Hematopoietic multipotent progenitor cell treated with erythropoietin and hydrocortisone succinate and interleukin-3 and kit ligand, for 8 days (in vitro differentiated cells): ENCODE measurements at places on chromosomes 7 and 10.

- DNase-seq, result no peak
Observed at GRCh38 chr7:134293002-134293740, 23.6 kb downstream of the SLC35B4 start.

- DNase-seq, result no peak
Observed at GRCh38 chr10:130751106-130751840, 560.2 kb downstream of the TCERG1L start.

DNA sequence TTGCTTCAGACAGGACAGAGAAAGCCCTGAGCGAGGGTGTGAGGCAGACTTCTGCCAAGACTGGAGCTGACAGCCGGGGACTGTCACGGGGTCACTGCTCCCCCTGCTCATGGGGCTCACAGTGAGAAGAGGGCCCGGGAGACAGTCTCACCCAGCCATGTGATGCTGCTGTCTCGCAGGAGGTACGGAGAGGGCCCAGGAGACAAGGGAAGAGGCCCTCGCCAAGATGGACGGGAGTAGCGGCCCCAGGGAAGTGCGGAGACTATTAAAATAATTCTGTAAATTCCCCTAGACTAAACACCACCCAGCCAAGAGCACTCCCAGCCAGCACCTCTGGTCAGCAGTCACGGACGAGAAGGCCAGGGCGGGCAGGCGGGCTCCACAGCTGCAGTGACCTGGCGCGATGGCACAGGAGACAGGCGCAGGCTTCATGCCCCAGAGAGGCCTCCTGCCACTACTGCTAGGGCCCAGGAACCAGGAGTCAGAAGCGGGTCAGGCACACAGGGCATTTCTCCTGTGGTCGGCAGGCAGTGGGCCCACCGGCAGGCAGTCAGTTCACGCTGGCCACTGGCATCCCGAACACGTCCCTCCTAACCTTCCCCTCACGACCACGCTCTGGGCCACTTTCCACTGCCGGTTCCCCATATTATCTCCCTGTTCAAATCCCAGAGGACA lies 24.1 kb downstream of the WDR86 start:
- no peak for DNase-seq

GRCh38 chr10:125637496-125637895 lies 45.5 kb downstream of the TEX36 start:
- no peak for DNase-seq

DNA sequence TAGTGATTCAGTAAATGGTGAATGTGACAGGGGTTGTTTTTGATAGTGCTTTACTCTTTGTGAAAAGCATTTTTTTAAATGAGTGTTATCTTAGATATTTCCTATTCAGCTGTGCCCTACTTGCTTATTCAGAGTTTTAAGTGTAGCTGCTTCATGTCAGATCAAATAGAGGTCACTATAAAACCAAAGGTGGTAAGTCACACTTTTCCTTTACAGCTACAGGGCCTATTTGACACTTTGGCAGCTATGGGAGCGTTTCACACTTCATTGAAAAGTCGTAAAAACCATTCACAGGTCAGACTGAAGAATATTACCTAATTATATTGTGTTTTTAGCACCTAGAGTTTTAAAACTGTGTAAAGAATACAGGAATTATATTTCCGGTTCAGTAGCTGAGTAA lies 67.3 kb downstream of the ANKIB1 start:
- DNase-seq, result no peak

- no peak for DNase-seq
Observed at GRCh38 chr10:27611236-27611635, 107.1 kb downstream of the RAB18 start.

GRCh38 chr7:45617166-45617565 lies 43.0 kb downstream of the ADCY1 start:
- no peak for DNase-seq

DNA sequence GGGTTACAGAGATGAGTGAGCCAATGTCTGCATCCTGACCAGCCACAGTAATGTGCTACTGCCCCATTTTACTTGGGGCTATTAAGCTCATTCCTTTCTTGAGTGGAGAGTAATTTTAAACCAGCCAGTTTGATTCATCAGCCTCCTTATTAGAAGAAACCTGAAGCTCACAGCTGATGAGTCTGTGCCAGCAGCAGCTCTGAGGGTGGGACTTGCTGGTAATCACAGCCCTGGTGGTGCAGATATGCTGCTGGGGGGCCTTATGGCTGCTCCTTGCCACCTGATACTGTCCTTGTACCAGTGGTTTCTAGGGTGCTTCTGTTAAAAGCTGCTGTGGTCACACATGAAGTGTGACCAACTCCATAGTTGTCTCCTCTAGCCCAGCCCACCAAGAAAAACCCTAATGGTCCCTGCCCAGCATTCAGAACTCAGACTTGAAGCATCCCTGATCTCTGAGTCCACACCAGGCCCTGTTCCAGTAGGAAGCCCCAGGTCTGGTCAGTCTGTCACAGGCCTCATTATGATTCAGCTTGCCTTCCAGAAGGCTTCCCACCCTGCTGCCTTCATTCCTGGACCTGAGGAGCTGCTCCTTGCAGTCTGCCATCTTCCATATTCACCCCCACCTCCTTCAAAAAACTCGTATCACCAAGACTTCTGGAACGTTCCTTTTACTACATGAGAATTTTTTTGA lies 28.9 kb upstream of the RBM20 start:
- no peak for DNase-seq

DNA sequence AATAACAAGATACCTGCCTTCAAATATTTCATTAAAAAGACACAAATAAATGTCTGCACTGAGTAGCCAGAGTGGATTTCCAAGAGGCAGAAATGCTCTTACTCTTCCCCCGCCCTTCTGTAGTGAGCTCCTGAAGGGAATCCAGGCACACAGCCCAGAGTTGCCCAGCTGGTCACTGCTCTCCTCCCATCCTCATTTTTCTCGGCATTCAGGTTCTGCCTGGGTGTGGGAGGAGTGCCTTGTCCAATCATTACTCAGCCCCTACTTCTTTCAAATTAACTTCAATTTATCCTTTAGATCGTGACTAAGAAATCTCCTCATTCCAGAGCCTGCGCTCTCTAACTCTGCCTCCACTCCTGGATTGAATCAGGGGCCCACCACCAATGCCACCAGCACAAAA lies 12.2 kb downstream of the CCDC6 start:
- no peak for DNase-seq

DNA sequence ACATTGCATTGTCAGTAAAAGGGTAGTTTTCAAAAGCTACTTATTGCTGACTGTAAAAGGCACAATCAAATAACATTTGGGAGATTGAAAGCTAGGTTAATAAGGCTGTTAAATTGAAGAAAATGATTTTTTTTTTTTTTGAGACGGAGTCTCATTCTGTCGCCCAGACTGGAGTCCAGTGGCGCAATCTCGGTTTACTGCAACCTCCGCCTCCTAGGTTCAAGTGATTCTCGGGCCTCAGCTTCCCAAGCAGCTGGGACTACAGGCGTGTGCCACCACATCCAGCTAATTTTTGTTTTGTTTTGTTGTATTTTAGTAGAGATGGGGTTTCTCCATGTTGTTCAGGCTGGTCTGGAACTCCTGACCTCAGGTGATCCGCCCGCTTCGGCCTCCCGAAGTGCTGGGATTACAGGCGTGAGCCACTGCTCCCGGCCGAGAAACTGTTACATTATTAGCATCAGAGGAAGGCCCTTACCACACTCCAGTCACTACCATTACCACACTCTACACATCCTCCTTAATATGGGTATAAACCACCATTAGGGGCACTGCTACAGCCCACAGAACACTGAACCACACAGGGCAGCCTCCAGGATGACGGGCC lies 1.0 kb downstream of the CYP51A1 start:
- no peak for DNase-seq

GRCh38 chr7:25886387-25887240 lies 265.4 kb upstream of the NFE2L3 start:
- DNase-seq, result no peak

- DNase-seq, result no peak
Observed at GRCh38 chr7:92767437-92767836, 68.9 kb downstream of the CDK6 start.

DNA sequence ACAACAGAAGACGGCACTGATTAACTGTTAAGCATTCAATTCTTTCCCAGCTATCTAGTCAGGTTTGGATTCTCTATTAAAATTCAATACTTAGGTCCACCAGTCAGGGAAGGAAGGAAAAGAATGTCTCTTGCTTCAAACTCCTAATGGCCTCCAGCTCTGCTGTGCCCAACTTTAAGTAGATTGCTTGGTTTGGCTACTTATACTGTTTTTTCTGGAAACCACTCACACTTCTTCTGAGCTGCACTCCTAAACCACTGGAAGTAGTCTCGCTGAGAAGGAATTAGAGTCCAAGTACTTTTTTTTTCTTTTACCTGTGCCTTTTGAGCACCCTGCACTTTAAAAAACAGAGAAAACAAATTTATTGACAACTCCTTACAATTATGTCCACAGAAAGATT lies 26.7 kb upstream of the COL1A2 start:
- DNase-seq, result no peak

DNA sequence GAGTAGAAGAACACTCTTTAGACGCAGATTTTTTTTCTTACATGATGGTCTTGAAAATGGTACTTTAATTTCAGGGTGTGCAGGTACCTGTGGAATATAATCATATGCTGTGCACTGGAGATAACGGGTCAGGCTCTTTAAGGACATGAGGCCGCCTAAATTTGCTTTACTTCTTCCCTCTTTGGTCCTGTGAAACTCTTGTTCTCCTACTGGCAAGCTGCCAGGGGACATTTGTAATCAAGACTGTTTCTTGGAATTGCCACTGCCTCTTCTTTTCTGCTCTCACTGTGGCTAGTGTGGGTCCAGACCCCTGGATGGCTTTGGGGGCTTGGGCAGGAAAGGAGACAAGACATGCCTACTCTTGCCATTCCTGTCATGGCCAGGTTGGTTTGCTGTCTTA lies 146.0 kb downstream of the SND1 start:
- DNase-seq, result peak; percentile 83

DNA sequence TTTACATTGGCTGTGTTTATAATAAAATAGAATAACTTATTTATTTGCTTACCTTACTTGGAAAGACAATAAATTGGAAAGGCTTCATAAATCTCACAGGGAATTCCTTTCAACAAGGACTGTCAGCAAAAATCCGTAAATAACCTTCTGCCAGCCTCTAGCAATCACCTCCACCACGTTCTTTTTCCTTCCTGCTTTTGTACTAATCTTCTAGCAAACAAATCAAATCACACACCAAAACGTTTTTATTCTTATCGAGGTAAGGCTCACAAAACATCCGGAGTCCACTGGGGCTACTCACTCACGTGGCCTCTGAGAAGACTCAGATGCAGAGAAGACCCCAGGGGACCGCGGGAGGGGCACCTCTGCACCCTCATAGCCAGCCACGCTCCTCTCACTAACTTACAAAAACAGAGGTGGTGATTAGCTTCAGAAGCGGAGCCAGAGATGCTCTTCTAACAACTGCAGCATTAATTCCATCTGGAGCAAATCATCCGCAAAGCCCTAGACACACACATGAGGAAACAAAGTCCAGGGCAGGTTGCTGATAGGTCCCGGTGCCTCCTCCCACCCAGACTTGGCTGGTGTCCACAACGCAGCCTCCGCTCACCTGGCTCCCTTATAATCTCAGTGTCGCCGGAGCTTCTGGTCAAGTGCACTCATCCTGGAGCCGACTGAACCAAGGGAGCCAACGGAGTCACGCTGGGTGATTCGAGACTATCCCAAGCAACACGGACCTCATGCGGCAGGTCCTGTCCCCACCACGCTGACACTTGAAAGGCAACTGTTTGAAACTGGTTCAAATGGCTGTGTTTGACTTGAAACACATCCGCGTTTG lies 22.5 kb downstream of the CTBP2 start:
- no peak for DNase-seq

DNA sequence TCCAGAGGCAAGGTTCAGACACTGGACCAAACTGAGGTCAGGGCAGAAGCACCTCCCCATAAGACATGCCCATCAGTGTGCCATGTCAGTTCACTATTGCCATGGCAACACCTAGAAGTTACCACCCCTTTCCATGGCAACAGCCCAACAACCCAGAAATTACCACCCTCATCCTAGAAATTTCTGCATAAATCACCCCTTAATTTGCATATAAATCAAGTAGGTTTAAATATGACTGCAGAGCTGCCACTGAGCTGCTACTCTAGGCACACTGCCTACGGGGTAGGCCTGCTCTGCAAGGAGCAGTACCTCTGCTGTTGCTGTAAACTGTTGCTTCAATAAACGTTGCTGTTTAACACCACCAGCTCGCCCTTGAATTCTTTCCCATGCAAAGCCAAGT lies 12.7 kb downstream of the STEAP2 start:
- DNase-seq, result no peak

- DNase-seq, result no peak
Observed at GRCh38 chr7:47083476-47084250, 498.2 kb downstream of the TNS3 start.

DNA sequence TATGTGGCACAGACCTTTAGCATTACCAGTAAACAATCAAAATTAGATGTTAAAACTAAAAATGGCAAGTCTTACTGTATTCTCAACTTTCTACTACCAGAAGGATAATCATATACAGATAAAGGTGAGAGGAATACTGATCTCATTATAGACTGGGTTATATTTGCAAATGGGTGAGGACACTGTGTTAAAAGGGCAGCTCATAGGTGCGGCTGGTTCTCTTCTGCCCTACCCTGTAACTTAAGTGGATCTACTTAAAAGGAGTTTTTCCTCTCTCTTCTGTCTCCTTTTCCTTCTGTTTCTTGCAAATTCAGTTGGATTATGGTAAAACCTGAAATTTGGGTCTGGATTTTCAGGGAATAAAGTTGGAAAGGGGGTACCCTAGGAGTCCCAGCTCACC lies 33.0 kb downstream of the WASL start:
- DNase-seq, result no peak

GRCh38 chr10:69421611-69422308 lies 5.0 kb upstream of the TACR2 start:
- DNase-seq, result no peak

DNA sequence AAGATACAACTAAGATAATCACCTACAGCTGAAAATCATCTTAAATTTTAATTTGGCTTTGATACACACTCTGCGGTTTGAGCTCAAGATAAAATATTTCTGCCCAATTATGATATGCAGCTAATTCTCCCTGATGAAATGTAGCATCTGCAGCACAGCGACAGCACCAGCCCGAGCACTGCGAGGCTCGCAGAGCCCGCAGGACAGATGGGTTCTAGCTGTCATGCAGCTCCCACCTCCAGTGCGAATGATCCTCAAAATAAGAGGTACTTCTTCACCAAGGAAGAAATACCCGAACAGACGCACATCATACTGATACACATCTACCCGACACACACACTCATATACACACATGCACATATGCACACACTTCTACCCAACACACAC lies 457.6 kb downstream of the PTPRN2 start:
- no peak for DNase-seq

- peak; percentile 61 for DNase-seq
Observed at GRCh38 chr7:94510582-94511496, 1.2 kb downstream of the CASD1 start.

- no peak for DNase-seq
Observed at GRCh38 chr10:3271354-3272115, 99.0 kb upstream of the PITRM1 start.

GRCh38 chr10:114547056-114547455 lies 111.0 kb downstream of the ABLIM1 start:
- no peak for DNase-seq
